ENCODE measurements at places on chromosomes 5 and 9.

DNA sequence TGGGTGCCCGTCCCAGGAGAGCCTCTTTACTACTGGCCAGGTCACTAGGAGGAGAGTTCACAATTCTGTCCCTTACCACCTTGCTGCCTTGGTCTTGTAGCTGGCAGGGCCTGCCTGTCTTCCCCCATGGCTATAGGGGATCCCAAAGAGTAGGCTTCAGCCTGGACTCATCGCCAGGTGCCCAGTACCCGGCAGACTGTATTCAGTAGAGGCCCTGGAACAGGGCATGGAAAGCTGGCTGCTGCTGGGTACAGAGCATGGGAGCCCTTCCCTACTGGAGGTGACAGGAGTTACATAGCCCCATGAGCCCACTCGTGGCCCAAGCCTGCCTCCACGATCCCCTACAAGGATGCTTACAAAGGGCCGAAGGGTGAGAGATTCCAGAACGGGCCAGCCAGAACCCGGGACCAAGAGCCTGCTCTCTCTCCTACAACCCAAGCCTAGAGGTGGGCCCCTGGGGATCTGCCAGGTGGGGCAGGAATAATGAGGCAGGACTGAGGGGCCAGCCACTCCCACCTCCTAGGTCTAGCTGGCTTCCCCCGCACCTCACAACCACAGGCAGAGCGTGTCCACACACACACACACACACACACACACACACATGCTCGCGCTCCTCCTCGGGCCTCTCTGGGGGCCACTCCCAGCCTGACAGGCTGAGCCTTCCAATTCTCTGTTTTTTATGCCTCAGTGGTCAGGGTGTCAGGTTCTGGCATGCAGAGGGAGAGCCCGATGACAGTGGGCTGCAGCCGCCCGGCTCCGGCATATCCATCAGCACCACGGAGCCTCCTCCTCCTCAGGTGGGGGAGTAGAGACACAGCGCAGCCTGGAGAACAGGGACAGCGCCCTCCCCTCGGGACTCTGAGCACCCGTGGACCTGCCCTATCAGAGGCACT is 186.0 kb downstream of the PAX5 start:
- DNase-seq = no peak

DNA sequence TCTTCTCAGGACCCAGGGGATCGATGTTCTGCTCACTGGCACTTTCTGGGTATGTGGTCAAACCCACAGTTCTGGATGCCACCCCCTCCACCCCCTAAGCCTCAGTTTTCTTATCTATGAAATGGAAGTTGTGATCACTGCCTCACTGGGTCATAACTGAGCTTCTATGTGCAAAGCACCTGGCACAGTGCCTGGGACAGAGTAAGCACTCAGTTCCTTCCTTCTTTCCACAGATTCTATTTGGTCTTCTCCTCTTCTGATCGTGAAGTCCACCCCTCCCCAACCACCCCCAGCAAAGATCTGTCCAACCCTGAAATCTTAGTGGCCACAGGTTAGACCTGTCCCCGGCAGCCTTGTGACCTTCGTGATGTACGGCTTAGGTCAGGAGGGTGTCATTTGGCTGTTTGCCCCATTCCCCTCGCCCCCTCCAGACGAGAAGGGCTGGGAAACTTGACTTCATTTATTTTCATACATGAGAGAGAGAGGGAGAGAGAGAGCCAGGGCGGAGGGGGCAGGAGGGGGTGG is 181.4 kb downstream of the FGF18 start:
- no peak for DNase-seq

GRCh38 chr5:131974956-131975726 is 29.7 kb upstream of the MEIKIN start:
- peak; percentile 11 for DNase-seq

DNA sequence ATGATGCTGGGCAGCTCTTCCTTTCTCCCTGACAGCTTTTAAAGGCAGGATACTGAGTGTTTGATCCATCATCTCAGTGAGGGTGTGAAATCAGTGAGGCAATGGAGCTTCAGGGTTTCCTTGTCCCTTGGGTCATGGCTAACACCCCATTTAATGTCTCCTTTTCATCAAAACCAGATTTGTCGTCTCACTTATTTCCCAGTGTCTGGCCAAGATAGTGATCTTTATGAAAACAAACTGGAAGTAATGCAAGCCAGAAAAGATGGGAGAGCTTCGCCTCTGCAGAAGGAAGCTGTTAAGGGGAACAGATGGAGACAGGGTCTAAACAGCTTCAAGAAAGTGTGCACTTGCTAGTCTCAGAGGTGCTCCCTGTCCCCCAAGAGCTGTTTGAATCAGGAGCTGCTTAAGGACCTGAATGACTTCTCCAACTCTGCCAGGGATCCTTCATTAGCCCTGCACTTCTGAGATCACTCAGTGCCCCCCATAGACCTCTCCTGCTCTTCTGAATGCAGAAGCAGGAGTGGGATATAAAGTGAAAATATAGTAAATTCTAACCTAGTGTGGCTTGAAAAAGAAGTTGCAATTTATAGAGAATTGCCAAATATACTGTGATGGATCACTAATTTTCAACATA is 96.1 kb downstream of the F2RL2 start:
- no peak for DNase-seq
